Activated CD4-positive, alpha-beta T cell treated with anti-CD3 and anti-CD28 coated beads for 4 hours (primary cell): ENCODE measurements at places on chromosomes 1 and 21.

DNA sequence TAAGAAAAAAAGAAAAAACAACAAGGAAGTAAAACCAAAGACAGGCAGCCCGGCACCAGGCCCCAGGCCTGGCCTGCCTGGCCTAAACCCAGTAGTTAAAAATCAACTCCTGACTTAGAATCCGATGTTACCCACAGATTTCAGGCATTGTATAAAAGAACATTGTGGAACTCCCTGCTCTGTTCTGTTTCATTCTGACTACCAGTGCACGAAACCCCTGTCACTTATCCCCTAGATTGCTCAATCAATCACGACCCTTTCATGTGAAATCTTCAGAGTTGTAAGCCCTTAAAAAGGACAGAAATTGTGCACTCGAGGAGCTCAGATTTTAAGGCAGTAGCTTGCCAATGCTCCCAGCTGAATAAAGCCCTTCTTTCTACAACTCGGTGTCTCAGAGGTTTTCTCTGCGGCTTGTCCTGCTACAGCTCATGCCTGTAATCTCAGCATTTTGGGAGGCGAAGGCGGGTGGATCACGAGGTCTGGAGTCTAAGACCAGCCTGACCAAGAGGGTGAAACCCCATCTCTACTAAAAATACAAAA is 15.6 kb upstream of the MYOCOS start:
- no peak for DNase-seq

DNA sequence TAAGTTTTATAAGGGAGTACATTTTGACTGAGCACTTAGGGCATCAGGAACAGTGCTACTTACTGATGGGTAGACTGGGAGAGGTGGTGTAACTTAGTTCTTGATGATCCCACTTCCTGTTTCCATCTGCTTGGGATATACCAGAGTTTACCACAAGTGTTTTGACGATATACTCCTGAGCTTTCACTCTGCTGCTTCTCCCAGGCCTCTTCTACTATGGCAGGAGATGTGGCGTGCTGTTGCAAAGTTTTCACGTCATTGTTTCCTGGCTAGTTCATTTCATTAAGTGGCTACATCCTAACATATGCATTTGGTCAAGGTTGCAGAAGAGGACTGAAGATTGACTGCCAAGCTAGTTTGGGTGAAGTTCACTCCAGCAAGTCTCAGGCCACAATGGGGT is 41.3 kb upstream of the LAMC2 start:
- DNase-seq = no peak

- DNase-seq = no peak
Measured at GRCh38 chr1:57450981-57451380, 27.1 kb upstream of the DAB1 start.

GRCh38 chr1:56137090-56137489 is 442.3 kb downstream of the PLPP3 start:
- no peak for DNase-seq

DNA sequence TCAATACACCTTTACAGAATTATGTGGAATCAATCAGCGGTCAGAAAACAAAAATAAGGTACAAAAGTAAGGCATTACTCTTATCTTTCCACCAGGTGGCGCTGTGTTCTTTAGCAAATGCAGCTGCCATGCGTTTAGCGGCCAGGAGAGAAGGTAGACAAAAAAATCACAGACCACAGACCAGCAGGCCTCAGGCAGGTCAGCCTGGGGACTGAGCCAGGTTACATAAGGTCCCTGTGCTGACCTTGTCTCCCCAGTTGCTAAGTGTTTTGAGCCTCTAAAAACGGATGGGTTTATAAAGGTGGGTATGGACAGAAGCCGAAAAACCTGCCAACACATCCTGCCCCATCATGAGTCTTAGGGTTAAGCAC is 2.8 kb downstream of the RGS16 start:
- peak; percentile 72 for DNase-seq

DNA sequence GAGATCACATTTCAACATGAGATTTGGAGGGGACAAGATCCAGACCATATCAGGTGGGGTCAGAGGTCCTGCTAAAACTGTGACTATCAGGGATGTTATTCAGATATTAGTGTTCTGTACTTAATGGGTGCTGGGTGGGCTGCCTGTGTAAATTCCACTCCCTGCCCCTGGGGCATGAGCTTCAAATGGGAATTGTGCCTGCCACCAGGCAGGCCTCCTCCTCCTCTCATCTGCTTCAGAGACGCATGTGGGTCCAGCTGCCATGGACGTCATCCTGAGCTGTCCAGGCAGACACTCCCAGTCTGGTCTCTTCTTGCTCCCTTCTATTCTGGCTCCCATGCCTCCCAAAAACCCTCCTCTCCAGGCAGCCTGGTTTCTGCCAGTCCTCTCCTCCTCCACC is 10.4 kb downstream of the QSOX1 start:
- no peak for DNase-seq

DNA sequence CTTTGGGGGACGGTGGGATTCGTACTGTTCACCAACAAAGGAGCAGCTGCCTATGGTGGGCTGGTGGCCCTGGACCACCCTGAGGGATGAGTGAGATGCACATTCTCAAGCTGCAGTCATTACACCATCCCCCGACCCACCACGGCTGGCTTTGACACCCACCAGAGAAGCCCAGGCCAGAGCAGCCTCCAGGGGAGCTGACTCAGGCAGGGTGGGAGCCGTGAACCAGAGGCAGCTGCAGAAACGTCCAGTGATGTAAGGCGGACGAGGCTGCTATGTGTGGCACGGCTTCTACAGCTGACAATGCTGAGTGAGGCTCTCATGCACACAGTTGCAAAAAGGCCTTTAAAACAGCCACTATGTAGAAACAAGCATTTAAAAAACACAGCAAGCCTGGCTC is 40.1 kb downstream of the CHAF1B start:
- DNase-seq = no peak

DNA sequence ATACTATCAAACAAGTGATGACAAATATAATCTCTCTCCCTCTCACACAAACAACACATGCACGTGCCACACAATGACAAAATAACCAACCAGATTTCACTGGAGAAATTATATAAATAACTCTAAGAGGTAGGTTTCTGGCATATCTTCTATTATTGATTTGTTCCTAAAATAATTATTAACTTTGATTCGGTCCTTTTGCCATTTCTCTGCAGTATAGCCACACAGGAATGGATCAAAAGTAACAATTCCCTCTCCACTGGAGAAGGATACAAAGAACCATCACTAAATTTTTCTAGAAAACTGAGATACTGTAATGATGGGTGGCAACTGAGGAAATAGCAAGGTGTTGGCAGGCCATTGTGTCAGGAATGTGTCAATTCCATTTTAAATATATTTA is 33.4 kb downstream of the ARNT start:
- DNase-seq = no peak

DNA sequence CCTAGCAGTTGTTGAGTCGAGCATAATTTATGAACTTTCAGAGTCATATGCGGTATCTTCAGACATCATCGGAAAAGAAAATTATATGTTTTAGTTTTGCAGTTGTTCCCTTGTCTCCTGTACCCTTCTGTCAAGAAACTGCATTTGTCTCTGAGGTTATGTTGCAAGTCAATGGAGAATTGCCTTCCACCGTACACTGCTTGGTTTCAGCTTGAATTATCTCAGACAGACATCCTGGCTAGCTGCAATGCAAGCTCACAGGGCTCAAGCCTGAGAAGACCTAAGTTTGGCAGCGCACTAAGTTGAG is 156.0 kb downstream of the NFIA start:
- DNase-seq = no peak

- no peak for DNase-seq
Measured at GRCh38 chr1:32431736-32432400, 33.0 kb upstream of the ZBTB8B start.

DNA sequence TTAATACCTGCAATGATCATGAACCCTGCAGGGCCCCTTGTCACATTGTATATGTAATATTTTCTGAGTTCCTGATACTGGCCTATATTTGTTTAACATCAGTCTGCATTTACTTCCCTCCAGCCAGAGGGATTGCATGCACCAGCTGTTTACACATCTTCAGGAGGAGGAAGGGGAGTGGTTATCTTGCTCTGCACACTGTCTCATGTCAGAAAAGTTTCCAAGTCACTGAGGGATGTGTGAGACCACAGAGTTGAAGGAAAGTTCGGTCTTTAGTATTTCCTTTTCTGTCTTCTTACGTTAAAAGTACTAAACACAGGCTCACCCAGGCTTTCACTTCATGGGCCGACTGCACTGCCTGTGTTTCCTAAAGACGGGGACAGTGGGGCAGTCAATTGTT is 574.1 kb downstream of the LMO4 start:
- no peak for DNase-seq

DNA sequence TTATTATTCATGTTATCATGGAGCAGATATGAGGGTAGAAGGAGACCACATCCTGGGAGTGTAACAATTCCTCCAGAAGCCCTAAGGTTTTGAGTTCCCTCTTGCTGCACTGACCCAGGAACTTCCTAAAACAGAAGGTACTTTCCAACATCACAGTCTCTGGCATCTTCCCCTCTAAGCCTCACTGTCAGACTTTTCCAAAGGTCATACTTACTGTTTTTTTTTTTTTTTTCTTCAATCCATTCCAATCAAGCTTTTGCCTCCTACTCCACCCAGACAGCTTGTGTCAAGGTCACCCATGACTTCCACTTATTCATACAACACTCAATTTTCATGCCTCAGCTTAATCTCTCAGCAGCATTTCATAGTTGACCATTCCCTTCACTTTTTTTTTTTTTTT is 18.4 kb upstream of the UQCRHL start:
- no peak for DNase-seq

DNA sequence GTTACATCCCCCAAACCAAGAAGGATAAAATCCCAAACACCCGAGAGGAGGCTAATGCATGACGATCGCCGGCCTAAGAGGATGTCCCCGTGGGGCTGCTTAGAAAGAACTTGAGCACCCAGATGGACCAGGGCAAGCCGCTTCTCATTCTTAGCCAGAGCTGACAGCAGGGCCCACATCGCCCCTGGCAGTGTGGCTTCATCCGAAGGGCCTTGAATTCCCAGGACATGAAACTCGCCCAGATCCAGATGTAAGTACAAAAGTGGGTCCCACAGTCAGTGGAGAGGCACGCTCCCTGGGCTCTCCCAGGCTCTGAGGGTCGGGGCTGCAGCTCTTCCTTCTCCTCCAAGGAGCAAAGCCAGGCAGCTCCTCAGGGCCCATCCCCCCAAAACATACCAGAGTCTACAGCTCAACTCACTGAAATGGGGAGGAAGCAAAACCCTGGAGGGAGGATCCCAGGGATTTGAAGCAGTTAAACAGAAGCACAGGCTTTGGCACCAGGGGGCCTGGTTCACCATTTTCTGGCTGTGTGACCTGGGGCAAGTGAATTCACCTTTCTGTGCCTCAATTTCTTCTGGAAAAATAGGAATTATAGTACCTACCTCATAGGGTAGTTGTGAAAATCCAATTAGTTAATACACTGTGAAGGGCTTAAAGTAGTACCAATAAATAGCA is 85.6 kb downstream of the MAN1C1 start:
- no peak for DNase-seq

DNA sequence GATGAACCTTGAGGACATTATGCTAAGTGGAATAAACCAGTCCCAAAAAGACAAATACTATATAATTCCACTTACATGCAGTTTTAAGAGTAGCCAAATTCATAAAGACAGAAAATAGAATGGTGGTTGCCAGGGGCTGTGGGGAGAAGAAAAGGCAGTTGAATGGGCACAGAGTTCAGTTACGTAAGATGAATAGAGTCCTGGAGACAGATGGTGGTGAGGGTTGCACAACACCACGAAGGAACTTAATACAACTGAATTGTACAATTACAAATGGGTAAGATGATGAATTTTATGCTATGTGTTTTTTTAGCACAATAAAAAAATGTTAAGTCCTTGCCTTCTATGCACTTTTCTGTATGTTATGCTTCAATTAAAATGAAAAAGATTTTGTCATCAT is 66.6 kb downstream of the CD34 start:
- DNase-seq = no peak

- DNase-seq = no peak
Measured at GRCh38 chr21:33700491-33700890, 58.2 kb downstream of the ITSN1 start.

DNA sequence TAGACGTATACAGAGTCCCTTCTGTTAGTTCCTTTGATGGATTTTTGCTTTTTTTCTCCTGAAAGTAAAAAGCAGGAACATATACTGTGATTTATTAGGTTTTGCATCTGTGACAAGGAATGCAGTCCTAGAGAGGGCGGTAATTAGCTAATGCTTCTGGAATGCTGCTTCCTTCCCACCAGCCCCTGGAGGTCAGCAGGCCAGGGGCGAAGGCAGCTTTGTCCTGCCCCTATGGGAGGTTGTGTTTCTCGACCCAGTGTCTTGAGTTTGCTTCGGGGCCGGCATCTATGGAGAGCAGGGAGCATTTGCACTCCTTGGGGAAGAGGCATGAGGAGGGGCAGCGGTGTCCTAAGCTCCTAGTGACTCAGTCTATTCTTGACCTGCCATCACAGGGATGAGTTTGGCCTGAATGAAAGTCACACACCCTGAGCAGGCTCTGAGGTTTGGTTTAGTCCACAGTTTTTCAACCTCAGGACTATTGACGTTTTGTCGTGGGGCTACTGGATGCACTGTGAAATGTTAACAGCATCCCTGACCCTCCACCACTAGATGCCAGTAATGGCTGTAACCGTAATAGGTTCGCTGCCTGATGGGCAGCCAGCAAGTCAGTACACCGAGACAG is 85.0 kb upstream of the KCNJ15 start:
- DNase-seq = no peak

- DNase-seq = no peak
Measured at GRCh38 chr1:7888248-7889081, 35.6 kb upstream of the UTS2 start.

DNA sequence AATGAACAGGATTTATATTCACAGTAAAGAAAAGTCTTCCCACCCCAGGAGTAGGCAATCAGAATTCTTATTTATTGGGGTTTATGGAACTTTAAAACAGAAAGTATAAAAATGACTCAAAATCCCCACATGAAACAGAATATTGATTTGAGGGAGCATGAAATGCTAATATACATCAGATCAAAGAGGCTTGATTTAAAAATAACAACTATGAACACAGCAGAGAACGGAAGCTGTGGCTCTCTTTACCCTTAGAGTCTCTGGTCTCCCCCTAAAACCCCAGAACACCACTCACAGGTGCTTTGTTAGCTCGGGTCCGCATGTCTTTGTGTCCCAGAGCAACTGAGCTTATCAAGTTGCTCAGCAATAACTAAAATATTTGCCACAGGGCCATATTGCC is 31.2 kb upstream of the FASLG start:
- no peak for DNase-seq

- no peak for DNase-seq
Measured at GRCh38 chr1:203631349-203631748, 4.7 kb downstream of the ATP2B4 start.

- DNase-seq = no peak
Measured at GRCh38 chr1:56948403-56949023, 17.3 kb downstream of the C8B start.

- DNase-seq = no peak
Measured at GRCh38 chr1:15053153-15053552, 100.4 kb upstream of the TMEM51 start.

DNA sequence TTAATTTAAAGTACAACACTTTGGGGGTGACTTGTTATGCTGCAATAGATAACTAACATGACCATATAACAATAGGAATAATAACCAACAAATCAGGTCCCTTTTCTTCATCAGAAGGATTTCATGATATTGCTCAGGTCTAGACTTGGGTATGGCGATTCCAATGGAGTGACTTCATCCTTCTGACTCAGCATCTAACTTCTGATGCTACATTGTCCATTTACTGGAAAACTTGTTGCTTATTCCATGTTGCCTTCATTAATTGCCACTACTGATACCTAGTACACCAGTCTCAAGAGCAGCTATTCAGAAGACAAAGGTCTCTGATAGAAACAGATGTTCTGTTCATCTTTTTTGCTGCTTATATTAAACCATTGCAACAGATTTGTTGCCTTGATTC is 324.3 kb downstream of the TGFB2 start:
- no peak for DNase-seq
